ENCODE measurements at places on chromosomes 4 and X.

DNA sequence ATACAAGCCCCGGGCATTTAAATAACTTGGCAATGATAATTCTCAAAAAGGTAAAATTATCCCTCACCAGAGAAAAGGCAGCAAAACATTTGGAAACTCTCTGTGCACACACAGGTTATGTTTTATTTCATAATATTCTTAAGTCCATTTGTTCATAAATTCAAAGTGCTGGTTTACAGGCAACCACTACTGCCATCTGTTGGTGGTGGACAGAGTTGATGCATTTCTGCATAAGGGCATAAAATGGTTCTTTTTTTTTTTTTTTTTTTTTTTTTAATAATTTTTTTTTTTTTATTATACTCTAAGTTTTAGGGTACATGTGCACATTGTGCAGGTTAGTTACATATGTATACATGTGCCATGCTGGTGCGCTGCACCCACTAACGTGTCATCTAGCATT is 31.5 kb upstream of the IL21 start:
- DNase-seq = peak; percentile 25

DNA sequence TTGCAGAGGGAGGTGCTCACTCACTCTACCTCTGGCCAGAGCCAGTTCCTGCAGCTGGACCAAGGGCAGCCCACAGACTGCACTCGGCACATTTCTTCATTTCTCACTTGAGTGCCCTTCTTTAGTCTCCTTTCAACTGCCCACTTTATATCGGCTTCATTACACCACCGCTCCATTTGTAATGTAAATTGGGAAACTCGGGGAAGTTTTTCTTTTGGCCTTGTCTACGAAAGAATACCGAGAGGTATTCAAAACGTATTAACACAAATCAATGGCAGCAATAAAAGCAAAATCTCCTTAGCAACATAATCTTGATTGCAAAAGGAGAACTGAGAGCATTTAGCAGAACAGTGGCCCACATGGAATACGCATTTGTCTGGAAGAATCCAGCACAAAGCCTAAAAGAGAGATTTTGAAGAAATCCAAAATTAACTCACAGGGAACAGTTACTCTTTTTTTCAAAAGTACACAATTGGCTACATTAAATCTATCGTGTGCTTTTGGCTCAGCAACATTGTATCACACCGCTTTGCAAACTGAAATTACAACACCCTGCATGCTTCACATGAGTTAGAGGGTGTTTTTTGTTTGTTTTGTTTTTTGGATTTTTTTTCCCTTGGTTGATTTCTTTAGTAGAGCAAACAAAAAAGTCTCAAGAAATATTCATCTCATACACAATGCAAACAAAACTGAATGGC is 62.6 kb downstream of the CHIC2 start:
- peak; percentile 79 for DNase-seq

DNA sequence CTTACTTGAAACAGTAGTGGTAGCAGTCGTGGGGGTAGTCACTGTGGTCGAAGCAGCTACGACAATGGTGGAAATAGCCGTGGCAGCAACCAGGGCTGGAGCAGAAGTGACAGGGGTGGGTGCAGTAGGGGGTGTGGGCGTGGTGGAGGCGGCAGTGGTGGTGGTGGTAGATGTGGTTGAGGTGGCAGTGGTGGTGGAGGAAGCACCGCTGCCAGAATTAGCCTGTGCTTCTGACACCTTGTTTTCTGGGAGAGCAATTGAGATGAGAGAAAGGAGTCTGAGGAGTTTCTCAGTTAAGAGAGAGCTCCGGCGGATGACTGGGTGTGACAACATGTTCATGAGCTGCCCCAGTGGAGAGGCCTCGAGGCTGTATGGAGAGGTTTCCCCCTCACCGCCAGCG is 113.5 kb upstream of the HSD17B10 start:
- no peak for DNase-seq

- no peak for DNase-seq
Observed at GRCh38 chrX:48497871-48498270, 10.9 kb upstream of the PORCN start.

- DNase-seq = peak; percentile 38
Observed at GRCh38 chrX:118536687-118537461, 41.3 kb downstream of the DOCK11 start.

DNA sequence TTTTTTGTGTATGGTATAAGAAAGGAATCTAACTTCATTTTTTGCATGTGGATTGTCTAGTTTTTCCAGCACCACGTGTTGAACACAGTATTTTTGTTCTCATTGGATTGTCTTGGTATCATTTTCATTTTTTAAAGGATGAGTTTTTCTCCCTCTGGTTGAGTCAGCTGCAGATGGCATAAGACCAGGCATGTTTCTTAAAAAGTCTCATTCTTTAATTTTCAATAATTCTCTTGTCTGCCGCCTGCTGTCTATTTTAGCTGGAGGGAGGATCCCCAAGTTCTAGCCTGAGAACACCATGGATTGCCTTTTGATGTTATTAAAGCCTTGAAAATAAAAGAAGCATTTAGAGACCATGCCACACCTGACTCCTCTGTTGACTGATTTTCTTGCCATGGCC is 263.8 kb downstream of the ARHGAP24 start:
- DNase-seq = no peak

DNA sequence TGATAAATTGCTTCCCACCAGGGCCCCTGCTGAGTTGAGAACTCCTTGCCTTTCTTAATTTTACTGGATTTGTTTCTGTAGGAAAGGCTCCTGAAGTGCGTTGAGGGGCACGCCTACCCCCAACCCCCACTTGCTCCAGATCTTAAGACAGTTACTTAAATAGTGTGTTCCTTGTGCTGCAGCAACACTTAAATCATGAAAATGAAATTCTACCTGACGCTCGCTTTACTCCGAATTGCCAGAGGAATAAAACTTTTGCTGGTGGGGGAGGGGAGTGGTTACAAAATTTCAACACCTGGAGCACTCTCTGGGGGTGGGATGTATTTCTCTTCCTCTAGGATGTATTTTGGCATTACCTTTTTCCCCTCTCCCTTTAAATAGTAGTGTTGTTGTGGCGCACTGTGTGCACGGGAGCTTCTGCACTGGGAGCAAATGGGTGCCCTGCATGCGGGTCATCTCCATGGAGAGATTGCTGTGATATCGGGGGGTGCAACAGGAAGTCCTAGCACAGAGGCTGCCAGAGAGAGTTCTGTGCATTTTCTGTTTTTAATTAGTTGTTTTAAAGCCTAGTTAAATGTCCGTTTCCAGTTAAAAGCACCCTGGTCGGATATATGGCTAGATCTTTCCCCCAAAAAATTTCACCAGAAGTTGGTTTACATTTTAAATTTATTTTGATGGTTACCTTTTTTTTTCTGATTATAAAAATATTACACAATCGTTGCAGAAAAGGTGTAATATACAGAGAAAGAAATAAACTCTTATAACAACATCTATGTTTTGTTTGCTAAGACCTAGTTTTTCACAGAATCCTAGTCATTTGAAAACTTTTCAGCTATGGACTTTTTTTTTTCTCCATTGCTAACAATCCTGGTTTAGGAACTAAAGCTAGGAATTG is 207.7 kb downstream of the SOWAHB start:
- DNase-seq = no peak

DNA sequence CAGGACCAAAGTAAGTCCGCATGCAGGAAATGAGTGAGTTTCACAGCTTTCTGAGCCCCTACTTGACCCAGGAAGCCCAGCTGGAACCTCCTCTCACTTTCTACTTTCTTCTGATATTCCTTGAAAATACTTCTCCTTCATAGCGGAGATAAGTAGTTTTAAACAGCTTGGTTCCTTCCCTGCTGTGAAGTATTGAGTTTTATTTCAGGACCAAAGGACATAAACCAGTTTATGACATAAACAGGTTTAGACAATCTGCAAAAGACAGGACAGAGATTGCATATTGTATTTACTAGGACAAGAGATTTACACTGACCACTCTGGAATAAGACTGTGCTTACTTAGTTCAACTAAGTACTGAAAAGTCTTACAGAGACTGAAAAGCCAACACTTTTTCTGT is 54.8 kb downstream of the PAGE2 start:
- no peak for DNase-seq

GRCh38 chr4:89707467-89707866 is 129.5 kb downstream of the SNCA start:
- DNase-seq = no peak

DNA sequence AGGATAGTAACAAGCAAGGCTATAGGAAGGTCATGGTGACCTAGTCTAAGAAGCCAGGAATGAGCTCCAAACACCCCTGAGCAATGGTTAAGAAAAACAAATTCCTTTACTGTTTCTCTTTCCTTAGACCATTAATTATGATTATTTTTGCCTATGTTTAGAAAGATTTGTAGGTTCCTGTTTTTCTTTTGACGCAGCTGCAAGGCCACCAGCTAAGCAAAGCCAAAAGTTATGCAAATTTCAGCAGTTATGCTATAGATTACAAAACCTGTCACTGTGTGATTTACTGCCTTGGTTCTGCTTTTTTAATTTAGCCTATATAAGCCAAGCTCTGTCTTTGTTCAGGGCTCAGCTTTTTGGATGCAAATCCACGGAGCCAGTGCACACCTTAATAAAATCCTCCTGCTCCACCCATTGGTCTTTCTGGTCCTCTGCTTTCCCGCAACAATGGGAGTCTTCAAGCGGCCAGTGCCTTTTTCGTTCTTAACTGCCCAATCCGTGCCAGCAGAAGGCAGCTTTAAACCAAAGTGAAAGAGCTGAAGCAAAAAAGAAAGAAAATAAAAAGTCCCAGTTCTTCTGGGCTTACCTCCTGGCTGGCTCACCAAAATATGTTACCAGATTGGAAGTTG is 1.4 kb upstream of the CEP135 start:
- DNase-seq = peak; percentile 81

DNA sequence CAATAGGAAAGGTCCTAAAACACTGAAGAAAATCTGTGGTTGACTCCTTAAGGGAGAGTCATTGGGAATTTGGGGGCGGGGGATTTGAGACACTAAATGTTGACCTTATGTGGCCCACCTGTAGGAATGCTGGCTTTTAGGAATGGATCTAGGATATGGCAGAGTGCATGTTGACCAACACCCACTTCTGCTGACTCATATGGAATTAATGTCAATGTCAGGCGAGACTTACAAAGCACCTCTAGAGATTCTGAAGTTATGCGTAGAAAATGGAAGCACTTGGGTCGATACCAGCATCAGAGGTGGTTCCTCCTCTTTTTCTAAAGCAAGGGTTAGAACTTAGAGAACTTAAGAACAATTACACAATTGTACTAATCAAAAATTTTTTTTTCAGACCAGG is 100.6 kb upstream of the CBR4 start:
- no peak for DNase-seq

GRCh38 chr4:3463556-3464348 is 646 bp downstream of the DOK7 start:
- DNase-seq = no peak

- peak; percentile 46 for DNase-seq
Observed at GRCh38 chrX:85196319-85196718, 47.3 kb downstream of the SATL1 start.

DNA sequence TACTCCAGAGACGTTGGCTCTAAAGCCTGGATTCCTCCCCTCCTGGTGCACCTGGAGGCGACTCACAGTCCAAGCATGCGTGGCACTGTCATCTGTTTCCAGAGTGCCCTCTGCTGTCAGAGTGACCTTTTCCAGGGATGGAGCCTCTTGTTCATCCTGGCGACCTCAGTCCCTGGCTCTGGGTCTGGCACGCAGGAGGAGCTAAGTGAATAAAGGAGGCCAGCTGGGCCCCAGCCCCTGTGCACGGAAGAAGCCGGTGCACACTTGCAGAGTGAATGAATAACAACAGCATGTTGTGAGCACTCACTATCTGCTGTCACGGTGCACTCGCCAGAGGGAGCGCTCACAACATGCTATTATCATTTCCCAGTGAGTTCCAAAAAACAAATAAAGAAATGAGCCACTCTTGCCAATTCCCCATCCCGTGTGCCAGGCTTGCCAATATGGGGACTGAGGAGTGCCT is 27.8 kb upstream of the PSAPL1 start:
- DNase-seq = no peak

- no peak for DNase-seq
Observed at GRCh38 chrX:154785716-154786115, 19.6 kb downstream of the MPP1 start.

DNA sequence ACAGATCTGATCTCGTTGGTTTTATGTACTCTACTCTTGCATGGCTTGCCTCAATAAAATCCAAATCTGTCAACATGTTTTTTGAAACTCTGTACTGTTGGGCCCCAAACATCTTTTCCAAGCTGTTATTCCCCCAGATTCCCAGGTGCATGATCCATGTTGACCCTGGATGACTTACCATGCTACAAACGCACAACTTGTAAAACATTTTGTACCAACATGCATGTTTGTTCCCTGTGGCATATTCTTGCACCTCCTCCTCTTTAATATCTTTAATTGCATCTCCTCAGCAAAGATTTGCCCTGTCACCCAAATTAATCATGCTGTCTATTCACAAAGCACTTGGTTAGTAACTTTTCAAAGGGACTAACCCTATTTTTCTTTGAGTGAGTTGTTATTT is 24.3 kb downstream of the HSD17B13 start:
- no peak for DNase-seq

DNA sequence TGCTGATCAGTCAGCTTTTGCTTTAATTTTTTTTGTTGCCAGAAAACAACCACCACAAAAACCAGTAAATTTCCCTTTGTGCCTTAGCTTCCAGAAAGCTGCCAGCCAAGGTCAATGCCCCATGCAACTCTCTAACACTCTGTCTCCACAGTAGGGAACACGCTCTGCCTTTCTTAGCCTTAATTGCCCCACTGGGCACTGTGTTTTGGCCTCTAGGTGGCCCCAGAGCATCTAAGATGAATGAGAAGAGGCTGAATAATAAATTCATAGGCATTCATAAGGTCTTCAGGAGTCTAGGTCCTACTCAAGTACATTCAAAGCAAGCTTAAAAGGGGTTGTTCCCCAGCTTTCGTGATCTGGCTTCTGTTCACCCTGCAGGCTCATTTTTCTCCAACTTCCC is 57.7 kb upstream of the PASD1 start:
- DNase-seq = peak; percentile 54

GRCh38 chr4:138954428-138954827 is 61.2 kb upstream of the NOCT start:
- DNase-seq = no peak

- DNase-seq = no peak
Observed at GRCh38 chrX:35562395-35562794, 235.7 kb upstream of the MAGEB16 start.

DNA sequence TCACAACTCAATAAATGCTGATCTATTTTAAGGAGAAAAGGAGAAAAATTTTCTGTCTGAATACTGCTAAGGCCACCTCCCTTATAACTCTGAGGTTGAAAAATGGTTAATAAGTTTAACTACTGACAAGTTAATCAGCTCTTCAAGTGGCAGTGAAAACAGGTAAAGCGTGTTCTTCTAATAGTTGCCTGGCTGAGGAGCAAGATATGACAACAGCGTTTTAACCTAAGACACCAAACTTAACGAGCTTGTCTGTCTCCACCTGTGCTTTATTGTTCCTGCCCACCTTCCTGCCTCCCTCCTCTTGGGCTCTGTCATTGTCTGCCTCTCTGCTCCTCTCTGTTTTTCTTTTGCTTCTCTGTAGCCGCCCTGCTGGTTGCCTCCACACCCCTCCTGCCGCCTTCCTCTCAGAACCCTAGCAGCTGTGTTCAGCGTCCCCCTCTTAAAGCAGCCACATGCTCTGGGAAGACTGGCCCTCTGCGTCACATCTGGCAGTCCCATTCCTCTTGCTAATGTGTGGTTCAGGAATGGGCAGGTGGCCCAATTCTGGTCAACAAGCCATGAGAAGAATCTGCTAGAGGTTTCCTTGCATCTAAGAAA is 4.3 kb upstream of the TSPAN5 start:
- DNase-seq = no peak

- no peak for DNase-seq
Observed at GRCh38 chr4:37918653-37919052, 27.8 kb downstream of the TBC1D1 start.

GRCh38 chrX:65976161-65976560 is 63.7 kb downstream of the VSIG4 start:
- DNase-seq = no peak

- DNase-seq = no peak
Observed at GRCh38 chrX:40809210-40809609, 73.9 kb upstream of the MED14 start.

Measured in HAP-1 (cell line).